ENCODE measurements at places on chromosomes 1 and 21.

DNA sequence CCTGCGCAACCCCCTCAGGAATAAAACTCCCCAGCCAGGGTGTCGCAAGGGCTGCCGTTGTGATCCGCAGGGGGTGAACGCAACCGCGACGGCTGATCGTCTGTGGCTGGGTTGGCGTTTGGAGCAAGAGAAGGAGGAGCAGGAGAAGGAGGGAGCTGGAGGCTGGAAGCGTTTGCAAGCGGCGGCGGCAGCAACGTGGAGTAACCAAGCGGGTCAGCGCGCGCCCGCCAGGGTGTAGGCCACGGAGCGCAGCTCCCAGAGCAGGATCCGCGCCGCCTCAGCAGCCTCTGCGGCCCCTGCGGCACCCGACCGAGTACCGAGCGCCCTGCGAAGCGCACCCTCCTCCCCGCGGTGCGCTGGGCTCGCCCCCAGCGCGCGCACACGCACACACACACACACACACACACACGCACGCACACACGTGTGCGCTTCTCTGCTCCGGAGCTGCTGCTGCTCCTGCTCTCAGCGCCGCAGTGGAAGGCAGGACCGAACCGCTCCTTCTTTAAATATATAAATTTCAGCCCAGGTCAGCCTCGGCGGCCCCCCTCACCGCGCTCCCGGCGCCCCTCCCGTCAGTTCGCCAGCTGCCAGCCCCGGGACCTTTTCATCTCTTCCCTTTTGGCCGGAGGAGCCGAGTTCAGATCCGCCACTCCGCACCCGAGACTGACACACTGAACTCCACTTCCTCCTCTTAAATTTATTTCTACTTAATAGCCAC lies 696 bp downstream of the TGFB2 start:
- peaks cover 10% of the 10 kb centered on the region for H3K4me1 ChIP-seq
- H3K36me3 ChIP-seq: no peaks in the 10 kb centered on the region
- H3K4me3 ChIP-seq: peak overlapping the region; percentile 72
- peaks cover 38% of the 10 kb centered on the region for H3K27me3 ChIP-seq
- DNase-seq: peak; percentile 80

- no peak overlapping the region for H3K4me3 ChIP-seq
- H3K4me1 ChIP-seq: no peaks in the 10 kb centered on the region
- DNase-seq: no peak
- no peaks in the 10 kb centered on the region for H3K27me3 ChIP-seq
- H3K27ac ChIP-seq: no peak overlapping the region
Measured at GRCh38 chr1:190098756-190099155, 378.9 kb downstream of the BRINP3 start.

DNA sequence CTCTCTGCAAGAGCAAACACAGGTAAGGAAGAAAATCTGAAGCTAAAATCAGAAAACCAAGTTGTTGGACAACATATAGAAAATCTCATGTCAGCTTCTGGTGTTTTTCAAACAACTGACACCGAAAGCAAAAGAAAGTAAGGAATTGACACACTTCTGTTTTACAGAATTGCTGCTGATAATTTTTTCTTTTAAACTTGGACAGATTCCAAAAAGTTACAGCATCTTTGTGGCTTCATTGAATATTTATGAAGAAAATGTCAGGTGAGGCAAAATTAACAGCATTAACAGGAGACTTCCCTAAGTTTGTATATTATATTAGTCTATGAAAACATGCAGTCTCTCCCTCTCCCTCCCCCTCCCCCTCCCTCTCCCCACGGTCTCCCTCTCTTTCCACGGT lies 14.9 kb upstream of the CTSS start:
- no peak overlapping the region for H3K4me3 ChIP-seq
- H3K27me3 ChIP-seq: no peaks in the 10 kb centered on the region
- H3K4me1 ChIP-seq: no peaks in the 10 kb centered on the region

DNA sequence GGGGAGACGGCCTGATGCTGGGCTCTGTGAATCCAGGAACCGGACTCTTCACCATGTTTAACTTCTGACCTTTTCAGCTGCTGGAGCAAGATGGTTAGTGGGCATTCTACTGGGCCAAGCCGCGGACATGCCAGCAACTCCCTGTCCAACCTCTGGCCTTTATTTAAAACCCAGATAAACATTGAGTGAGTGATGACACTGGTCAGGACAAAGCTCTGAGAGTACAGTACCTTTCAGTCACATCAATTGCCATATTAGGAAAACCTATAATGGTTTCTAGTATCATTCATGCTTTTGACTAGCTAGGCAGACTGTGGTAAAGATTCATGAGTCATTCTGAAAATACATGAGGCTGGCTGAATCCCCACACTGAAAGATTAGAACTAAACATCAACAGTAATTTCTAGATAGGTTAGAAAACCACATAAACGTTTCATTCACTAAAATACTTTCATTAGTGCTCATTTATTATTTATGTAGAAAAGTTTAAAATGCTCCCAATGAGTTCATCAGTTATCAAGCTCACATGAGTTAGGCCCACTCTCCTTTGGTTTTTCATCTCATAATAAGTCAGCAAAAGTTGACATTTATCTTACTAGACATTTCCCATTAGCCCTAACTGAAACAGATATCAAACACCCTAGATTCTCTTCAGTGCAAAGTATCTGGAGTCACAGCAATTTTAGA lies 7.1 kb upstream of the ACTA1 start:
- H3K4me1 ChIP-seq: no peaks in the 10 kb centered on the region
- no peak overlapping the region for H3K4me3 ChIP-seq
- peaks cover 3% of the 10 kb centered on the region for H3K27me3 ChIP-seq
- H3K27ac ChIP-seq: no peak overlapping the region
- no peaks in the 10 kb centered on the region for H3K36me3 ChIP-seq
- no peak for DNase-seq

DNA sequence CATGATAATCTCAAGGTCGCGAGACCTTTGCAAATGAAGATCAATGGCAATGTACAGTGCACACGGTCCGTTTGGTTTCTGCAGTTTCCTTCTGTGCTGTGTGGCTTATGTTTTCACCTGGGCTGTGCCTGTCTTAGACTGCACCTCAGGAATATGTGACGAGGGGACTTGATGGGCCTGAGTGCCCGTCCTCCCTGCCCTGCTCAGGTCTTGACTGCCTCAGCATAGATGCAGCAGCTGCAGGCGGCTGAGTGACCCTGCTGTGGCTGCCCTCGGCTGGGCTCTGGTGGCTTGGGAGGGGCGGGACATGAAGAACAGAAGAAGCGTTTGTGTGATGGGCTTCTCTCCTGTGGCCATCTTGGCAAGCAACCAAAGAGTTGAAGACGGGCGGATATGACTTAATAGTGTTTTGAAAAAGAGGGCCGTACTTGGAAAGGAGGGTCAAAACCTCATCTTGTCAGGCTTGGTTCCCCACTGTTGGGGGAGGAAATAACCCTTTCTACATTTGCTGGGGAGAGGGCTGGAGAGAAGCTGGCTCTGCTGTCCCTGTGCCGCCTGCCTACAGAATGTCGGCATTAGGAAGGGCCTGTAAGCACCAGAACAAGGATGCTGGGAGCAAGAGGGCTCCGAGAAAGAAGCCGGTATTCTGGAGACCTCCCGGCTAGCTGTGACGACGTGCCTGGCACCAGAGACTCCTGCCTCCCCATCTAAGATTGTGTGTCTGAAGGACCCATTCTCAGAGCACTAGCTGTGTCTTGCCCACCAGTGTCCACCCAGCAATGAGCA lies 7.1 kb downstream of the MYBPHL start:
- no peak overlapping the region for H3K4me3 ChIP-seq
- no peak for DNase-seq
- no peaks in the 10 kb centered on the region for H3K36me3 ChIP-seq
- H3K4me1 ChIP-seq: peaks cover 13% of the 10 kb centered on the region

DNA sequence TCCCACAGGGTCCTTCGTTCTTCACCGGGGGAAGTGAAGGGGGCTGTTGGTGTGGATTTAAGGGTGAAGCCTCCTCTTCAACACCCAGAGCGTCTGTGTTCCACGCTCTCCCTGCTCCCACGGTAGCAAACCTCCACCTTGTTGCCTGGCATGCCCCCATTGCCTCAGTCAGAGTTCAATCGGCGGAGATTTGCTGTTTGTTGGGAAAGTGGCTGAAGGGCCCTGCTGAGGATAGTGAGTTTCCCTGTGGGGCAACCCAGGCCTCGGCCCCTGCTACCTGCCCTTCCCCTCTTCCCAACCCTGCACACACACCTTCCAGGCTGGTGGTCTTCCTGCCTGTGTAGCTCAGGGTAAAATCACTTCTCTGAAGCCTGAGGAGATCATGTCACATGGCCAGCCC lies 60.5 kb downstream of the TOR1AIP2 start:
- peaks cover 12% of the 10 kb centered on the region for H3K4me1 ChIP-seq
- H3K4me3 ChIP-seq: no peak overlapping the region
- peaks cover 38% of the 10 kb centered on the region for H3K27me3 ChIP-seq
- H3K27ac ChIP-seq: no peak overlapping the region
- no peak for DNase-seq
- H3K36me3 ChIP-seq: no peaks in the 10 kb centered on the region

- H3K4me1 ChIP-seq: no peaks in the 10 kb centered on the region
- peaks cover 21% of the 10 kb centered on the region for H3K36me3 ChIP-seq
- no peak for DNase-seq
- no peak overlapping the region for H3K4me3 ChIP-seq
- no peak overlapping the region for H3K27ac ChIP-seq
- H3K27me3 ChIP-seq: no peaks in the 10 kb centered on the region
Measured at GRCh38 chr1:180061019-180061418, 93.7 kb upstream of the QSOX1 start.

DNA sequence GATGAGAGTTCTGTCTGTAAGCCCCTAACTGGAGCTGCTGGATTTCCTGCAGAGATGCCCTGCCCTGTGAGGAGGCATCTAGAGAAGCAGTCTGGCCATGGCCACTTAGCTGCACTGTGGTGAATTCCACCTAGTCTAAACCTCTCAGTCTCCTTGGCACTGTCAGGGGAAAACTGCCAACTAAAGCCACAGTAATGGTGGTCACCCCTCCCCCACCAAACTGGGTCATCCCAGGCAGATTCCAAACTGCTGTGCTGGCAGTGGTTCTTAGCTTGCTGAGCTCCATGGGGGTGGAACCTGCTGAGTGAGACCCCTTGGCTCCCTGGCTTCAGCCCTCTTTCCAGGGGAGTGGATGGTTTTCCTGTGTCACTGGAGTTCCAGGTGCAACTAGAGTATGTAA lies 740.6 kb downstream of the RWDD3 start:
- no peak overlapping the region for H3K27ac ChIP-seq
- no peaks in the 10 kb centered on the region for H3K27me3 ChIP-seq
- H3K4me3 ChIP-seq: no peak overlapping the region
- no peak for DNase-seq
- H3K36me3 ChIP-seq: no peaks in the 10 kb centered on the region
- H3K4me1 ChIP-seq: no peaks in the 10 kb centered on the region

GRCh38 chr1:44808938-44809917 lies 905 bp downstream of the BTBD19 start:
- H3K27ac ChIP-seq: no peak overlapping the region
- no peak for DNase-seq
- H3K36me3 ChIP-seq: no peaks in the 10 kb centered on the region

- H3K27ac ChIP-seq: no peak overlapping the region
- H3K36me3 ChIP-seq: no peaks in the 10 kb centered on the region
- no peaks in the 10 kb centered on the region for H3K4me1 ChIP-seq
- no peak overlapping the region for H3K4me3 ChIP-seq
- H3K27me3 ChIP-seq: no peaks in the 10 kb centered on the region
Measured at GRCh38 chr21:27590271-27590670, 623.4 kb upstream of the ADAMTS5 start.

DNA sequence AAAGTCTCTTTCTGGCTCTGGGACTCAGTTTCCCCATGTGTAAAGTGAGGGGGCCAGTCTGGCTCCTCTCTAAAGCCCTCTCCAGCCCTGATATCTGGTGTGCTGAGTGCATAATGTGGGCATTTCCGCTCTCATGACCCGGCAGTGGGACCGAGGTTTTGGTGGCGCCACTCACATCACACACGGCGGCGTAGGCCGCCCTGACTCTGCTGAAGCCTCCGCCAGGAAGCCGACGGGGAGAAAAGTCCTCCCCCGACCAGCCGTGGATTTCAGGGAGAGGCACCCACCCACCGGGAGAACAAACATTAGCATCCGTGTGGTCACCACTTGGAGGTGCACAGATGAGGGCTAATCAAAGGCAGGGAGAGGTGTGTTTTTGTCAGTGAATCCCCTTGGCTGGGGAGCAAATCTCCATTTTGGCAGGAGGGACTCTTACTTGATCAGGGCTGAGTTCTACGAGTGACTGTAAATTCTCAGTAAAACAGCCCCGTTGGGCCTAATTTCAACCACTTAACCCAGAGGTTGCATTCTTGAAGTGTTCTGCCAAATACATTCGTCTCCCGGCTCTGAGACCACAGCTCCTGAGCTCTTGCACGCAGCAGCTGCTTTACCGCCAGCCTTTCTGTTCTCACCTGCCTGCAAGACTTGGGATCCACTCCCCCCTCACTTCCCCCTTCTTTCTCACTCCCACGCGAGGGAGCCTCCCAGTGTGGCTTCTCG lies 118.2 kb downstream of the FOXD2 start:
- H3K27ac ChIP-seq: no peak overlapping the region
- DNase-seq: no peak
- H3K27me3 ChIP-seq: no peaks in the 10 kb centered on the region
- H3K36me3 ChIP-seq: no peaks in the 10 kb centered on the region
- H3K4me3 ChIP-seq: no peak overlapping the region

DNA sequence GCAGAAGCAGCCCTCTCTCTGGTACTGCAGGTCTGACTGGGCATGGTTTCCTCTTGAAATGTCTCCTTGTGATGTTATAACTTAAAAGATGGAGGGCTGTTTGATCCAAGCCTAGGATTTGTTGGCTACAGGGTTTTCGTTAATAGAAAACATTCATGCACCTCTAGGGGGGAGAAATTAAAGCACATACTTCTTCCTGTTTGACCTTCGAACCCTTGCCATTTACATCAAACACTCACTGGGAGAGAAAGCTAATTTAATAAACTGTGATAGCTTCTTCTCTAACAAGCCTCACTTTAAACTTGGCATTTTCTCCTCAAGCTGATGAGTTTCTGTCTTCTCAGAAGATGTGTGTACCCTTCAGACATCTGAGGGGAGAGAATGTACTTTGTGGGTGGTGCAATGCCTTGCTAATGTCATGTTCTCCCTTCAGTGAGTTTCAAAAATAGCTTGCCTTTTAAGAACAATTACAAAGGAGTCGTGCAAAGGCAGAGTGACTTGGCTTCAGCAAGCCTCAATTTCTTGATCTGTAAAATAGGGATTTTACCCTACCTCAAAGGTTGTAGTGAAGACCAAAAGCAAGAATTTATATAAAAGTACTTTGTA lies 20.4 kb downstream of the CACHD1 start:
- no peak overlapping the region for H3K4me3 ChIP-seq
- no peaks in the 10 kb centered on the region for H3K36me3 ChIP-seq
- no peak for DNase-seq
- peaks cover 10% of the 10 kb centered on the region for H3K27me3 ChIP-seq
- H3K4me1 ChIP-seq: peaks cover 70% of the 10 kb centered on the region

DNA sequence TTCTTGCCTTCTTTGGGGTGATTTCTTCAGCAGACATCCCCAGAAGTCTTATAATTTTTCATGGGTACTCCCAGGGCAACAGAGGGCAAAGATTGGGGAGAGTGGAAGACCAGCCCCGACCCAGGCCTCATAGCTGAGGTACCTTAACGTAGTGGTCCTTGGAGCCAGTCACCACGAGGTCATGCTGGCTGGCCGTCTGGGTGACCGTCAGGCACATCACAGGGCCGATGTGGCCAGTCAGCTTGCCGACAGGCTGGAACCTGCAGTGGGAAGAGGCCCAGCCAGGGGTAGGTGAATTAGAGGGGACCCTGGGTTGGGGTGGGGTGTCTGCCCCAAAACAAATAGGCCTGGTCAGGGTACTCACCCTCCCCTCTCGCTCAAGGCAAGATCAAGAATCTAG lies 46.9 kb downstream of the KIF21B start:
- no peaks in the 10 kb centered on the region for H3K36me3 ChIP-seq
- DNase-seq: no peak
- no peaks in the 10 kb centered on the region for H3K27me3 ChIP-seq
- H3K4me3 ChIP-seq: no peak overlapping the region

- H3K4me3 ChIP-seq: no peak overlapping the region
- peak overlapping the region; percentile 16 for H3K27ac ChIP-seq
- DNase-seq: peak; percentile 77
- H3K4me1 ChIP-seq: peaks cover 20% of the 10 kb centered on the region
- H3K36me3 ChIP-seq: peaks cover 9% of the 10 kb centered on the region
- no peaks in the 10 kb centered on the region for H3K27me3 ChIP-seq
Measured at GRCh38 chr1:43558346-43558841, 27.7 kb downstream of the PTPRF start.
